ENCODE measurements at places on chromosomes 5 and 9.

DNA sequence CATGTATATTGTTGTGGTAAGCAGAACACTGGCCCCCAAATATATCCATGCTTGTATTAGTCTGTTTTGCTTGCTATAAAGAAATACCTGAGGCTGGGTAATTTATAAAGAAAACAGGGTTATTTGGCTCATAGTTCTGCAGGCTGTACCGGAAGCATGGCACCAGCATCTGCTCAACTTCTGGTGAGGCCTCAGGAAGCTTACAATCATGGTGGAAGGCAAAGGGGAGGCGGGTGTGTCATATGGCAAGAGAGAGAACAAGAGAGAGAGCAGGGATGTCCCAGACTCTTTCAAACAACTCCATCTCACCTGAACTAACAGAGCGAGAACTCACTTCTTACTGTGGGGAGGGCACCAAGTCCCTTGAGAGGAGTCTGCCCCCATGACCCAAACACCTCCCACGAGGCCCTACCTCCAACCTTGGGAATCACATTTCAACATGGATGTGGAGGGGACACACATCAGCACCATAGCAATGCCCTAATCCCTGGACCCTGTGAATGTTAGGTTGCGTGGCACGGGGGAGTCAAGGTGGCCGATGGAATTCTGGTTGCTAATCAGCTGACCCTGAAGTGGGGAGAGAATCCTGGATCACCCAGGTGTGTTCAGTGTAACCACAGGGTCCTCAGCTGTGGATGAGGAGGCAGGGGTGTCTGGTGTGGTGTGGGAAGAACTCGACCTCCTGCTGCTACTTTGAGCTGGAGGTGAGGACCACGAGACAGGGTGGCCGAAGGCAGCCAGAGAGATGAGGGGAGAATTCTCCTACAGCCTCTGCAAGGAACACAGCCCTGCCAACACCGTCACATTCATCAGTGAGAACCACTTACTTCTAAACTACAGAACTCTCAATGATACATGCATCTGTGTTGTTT is 172.8 kb downstream of the AUH start:
- DNase-seq: no peak

DNA sequence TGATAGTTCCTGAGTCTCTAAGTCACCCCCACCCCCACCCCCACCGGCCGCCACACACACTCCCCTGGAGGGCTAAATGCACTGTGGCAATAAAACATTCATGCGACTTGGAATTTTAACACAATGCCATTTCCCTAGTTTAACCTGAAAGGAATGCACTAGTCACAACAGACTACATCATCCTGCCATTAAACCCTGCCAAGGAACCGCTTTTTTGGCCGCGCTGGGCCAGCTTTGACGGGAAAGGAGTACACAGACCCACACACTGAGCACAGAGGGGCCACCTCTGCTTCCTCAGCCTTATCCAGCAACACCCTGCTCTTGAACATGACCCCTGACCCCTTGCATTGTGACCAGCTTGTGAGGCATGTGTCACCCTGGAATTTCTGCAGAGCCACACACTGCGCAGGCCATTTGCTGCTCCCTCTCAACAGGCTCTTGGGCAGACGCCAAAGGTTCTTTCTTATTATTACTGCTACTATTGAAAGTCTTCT is 165.3 kb downstream of the BNC2 start:
- DNase-seq: no peak

GRCh38 chr9:19720377-19720776 is 68.5 kb downstream of the SLC24A2 start:
- no peak for DNase-seq

- no peak for DNase-seq
These were observed 40.0 kb downstream of the MTREX start for GRCh38 chr5:55347786-55348185.

- DNase-seq: no peak
These were observed 3.1 kb downstream of the CXXC5 start for GRCh38 chr5:139651043-139651834.

GRCh38 chr5:173524136-173524535 is 92.3 kb downstream of the BOD1 start:
- DNase-seq: no peak

GRCh38 chr5:56350597-56351170 is 117.6 kb upstream of the ANKRD55 start:
- DNase-seq: no peak

DNA sequence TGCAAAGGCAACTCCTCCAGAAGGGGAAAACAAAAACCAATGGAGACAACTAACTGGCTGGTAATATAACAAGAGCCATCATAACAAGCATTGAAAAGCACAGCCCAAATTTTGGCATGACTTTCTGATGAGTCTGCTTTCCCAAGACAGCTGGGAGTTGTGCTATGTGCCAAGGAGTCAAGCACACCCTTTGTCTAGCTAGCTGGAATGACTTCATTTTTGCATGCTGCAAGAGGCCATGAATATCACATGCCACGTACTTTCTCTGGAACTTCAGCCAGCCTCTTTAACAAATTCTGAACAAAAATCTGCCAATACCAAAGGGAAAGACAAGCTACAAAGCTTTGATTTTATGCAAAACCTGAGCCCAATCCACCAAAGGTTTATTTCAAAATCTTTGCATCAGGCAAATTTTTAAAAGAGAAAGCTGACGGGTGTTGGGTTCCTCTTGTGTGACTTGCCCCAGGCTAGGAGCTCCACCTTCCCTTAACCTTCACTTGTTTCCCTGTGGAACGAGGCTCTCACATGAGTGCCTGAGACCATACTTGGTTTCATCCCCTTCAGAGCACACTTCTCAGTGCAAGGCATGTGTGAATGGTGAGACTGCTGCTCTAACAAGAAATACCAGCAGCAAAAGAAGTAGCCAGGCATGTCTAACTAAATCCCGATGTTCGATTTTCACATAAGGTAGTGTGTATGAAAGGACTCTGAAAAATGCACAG is 47.3 kb downstream of the S1PR3 start:
- no peak for DNase-seq

GRCh38 chr9:71361357-71361756 is 239.9 kb upstream of the TRPM3 start:
- no peak for DNase-seq

GRCh38 chr5:136249678-136250266 is 56.8 kb upstream of the SMIM32 start:
- DNase-seq: no peak

DNA sequence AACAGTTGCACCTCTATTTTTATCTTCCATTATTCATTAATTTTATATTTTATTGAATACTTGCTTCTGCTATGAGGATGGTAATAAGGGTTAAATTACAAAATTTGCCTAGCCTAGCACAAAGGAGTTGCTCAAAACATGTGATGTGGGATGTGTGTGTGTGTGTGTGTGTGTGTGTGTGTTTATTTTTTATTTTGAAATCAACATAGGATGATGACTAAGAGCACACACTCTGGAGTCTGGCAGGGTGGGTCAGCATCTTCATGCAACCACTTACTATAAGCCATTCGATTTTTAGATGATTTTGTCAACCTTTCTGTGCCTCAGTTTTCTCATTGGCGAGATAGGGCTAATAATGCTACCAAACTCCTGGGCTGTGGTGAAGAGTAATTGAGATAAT is 57.7 kb upstream of the MAMDC2 start:
- no peak for DNase-seq

- DNase-seq: no peak
These were observed 28.9 kb downstream of the SHC3 start for GRCh38 chr9:89149726-89150125.

DNA sequence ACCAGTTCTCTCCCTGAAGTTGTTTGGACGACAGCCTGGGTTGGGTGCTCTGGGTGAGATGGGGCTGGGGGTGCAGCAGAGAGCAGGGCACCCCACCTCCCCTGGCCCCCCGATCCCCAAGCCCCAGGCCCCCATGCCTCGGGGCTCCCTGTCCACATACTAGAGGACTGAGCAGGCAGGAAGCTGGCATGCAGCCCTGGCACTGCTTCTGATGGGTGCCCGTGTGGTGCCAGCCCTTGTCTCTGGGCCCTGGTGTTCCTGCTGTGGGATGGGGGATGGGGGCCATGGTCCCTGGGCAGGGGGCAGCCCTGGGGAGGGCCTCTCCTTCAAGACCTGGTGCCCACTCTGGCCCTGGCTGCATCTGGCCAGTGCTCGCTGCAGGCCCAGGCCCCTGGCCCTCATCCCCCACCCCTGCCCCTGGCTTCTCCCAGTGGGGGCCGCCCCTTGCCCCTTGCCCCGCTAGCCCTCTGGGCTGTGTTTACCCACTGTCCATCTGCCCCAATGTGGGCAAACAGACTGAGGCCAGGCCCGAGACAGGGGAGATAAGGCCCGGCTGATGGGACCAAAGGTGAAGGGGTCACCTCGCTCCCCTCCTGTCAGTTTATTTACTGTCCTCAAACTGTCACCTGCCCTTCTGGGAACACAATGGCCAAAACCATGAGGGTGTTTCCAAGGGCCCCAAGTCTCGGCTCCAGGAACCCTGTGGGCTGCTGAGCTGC is 67.3 kb upstream of the RXRA start:
- no peak for DNase-seq

DNA sequence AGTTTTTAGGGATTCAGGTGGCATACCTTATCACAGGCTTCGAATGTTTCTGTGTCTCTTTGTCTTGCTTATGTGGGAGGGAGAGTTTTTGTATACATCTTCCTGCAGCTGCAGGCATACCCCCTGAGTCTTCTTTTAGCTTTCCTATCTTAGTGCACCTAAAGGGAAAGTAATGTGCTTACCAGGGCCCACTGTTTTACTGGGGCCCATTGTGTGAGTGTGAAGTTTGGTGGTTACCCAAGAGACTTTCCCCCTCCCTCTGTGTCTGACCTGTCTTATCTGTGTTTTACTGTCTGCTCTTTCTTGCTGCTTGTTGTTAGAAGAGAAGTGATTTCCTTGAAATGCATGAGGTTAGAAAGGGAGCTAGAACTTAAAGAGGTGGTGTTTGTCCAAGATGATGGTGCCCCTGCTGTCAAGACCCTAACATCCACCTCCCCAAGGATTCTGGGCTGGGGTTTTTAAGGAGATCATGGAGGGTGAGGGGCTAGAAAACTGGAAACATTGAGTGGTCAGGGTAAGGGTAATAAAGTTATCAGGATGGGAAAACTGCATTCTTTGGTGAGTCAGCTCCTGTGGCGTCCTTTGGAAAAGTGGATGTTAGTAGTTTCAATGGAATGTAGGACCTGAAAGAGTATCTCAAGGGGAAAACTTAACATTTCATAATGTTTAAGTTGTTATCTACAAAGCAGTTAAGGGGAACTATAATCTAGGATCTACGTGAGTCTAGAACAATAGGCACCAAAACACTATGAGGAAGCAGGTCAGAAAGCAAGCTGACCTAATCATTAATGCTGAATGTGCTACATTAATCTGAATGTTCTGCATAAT is 583.5 kb upstream of the TUSC1 start:
- DNase-seq: no peak

DNA sequence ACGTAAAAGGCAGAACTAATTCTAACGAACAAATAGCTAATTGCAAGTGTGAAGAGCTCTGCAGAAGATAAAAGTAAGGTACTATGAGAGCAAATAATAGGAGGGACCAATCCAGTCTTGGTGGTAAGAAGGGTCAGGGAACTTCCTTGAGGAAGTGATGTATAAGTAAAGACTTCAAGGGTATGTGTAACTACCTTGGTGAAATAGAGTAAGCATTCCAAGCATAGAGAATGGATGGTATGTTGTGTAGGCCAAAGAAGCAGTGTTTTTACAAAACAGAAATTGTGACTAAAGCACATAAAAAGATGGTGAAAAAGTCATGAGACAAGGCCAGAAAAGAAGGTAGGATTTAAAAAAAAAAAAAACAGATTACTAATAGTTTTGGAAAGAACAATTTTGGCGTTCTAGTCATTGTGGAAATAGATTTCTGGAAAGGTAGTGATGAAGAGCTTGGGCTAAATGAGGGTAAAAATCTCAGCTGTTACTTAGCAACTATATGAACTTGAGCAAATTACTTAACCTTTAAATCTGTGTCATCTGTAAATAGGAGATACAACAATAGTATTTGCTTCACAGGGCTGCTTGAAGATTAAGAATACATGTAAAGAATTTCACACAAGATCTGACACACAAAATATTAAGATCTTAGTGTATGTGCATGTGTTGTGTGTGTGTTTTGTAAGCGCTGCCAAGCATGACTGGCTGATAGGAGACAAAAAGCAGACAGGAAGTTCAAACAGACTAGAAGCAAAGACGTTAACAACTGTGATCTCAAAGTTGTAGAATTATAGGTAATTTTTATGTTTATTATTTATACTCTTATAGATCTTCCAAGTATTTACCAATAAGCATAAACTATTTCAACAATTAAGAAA is 73.5 kb downstream of the NR6A1 start:
- DNase-seq: no peak

GRCh38 chr5:102153003-102153759 is 142.9 kb downstream of the SLCO4C1 start:
- DNase-seq: no peak

- no peak for DNase-seq
These were observed 299.4 kb upstream of the RASA1 start for GRCh38 chr5:86968301-86968753.

Data from activated T-cell treated with anti-CD3 and anti-CD28 coated beads for 24 hours (primary cell).